ENCODE measurements at places on chromosomes 13 and 19.

DNA sequence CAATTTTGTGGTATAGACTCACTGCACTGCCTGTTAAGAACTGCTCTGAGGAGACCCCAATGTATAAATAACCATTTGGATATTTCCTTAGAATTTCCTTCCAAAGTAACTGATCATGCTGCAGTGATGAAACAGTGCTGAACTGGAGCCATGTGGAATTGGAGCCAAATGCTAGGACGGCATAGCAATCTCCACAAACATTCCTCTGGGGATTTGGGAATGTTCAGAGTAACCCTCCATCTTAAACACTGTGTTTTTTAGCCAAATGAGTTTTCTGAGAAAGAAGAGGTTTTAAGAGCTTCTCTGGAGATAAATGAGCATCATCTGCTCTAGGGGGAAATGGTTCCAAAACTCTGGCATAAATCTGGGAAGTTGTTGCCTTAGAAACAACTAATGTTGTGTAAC, 98.2 kb downstream of the OLFM4 start:
- no peak for DNase-seq

DNA sequence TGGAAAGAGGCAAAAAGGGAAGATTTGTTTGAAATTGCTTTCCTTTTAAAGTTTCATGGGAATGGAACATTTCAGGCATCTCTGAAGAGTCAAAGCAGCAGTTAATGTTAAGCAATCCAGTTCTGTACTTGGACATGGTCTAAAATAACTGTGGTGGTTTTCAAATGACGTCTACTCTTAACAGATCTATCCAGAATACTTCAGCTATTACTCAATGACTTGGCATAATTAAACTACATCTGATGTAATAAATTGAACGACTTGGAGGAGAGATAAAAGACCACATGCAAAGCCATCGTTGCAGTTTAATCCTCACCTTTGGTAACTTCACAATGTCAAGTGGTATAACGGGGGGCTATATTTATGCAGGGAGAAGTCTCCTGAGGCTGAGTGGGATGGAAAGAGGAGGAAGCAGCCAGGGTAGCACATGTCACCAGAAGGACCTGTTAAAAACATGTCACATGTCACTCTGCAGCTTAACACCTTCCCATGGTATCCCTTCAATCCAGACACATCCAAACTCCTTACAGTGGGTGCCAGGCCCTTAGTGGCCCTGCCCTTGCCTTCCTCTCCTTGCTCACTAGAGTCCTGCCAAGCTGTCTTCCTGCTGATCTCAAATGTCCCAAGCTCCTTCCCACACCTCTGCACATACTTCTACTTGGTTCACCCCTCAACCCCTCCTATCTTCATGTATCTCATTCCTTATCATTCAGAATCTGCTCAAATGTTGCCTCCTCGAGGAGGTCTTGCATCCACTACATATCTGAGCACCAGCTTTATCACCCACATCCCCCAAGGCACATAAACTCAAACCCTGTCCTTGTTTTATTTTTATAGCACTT, 327.8 kb downstream of the SUCLA2 start:
- DNase-seq: no peak

DNA sequence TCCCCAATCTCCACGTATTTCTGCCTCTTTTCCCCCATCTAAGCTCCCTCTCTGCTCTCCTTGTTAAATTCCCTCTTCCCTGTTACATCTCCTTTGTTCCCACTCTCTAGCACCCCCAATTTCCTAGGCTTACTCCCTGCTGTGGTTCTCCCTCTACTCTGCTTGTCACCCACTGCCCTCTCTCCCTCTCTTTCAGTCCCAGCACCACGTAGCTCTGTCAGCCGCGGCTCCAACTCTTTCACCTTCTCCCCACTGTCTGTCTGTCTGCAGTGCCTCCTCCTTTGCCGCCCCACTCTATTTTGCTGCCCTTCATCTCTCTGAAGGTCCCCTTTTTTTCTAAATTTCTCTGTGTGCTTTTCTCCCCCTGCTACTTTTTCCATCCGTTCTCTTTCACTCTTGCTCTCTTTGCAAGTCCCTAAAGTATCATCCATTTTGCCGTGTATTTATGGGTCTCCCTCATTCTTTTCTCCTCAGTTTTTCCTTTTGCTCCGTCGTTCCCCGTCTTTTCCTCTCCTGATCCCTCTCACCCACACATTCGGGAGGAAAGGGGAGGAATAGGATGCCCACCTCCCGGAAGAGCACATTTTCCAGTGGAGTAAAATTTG, 937 bp downstream of the ZNF841 start:
- no peak for DNase-seq

GRCh38 chr19:40739030-40739839, 11.0 kb downstream of the ACTMAP start:
- no peak for DNase-seq

DNA sequence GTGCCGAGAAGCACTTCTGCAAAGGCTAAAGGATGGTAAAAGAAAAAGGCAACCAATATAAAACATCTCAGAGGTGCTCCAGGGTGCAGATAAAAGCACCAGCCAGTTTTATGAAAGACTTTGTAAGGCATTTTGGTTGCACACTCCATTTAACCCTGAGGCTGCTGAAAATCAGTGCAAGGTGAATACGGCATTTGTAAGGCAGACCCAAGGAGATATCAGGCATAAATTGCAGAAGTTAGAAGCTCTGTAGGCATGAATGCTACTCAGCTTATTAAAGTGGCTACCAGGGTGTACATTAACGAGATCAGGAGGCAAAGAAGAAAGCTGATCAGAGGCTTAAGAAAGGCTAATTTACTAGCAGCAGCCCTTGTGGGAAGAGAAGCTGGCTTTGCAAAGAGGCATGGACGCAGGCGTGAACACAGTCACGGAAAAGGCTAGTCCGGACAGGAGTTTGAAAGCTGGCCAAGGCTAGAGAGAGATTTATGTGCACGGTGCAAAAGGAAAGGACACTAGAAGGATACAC, 99.6 kb downstream of the ZNF429 start:
- no peak for DNase-seq

- DNase-seq: no peak
These were observed 495.4 kb downstream of the LMO7 start for GRCh38 chr13:76131551-76131950.

Measured in activated T-cell treated with anti-CD3 and anti-CD28 coated beads for 24 hours (primary cell).